ENCODE measurements at places on chromosomes 1 and 21. TPM values are rescaled to one million over a fixed set of nuclear protein-coding genes. Genes with fewer than 3 reads are reported as not detected.

Gene TNFSF4
- total RNA-seq = 0.15 TPM

- peak; percentile 84 for DNase-seq
Observed at GRCh38 chr1:1021010-1021919, 1.3 kb downstream of the AGRN start.

- no peak for DNase-seq
Observed at GRCh38 chr1:6100861-6101783, 55.4 kb downstream of the KCNAB2 start.

DNA sequence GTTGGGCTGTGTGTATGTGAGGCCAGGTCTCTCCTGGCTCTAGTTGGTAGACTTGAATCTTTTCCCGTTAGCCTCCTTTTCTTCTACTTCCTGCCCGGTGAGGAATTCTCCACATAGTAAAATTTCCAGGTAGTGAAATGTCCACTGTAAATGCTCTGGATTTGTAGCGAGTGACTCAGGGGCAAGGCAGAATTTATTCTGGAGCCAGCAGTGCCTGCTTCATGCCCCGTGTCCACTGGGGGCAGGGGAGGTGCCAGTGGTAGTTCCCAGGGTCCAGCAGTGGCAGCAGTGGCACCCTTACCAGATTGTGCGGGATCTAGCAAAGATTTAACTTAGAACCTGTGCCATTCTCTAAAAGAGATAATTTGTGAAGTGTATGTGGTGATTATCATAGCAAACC, 74.5 kb upstream of the USP24 start:
- DNase-seq = no peak

Gene LAMB3
- 8.9 TPM for total RNA-seq

Gene GBP4
- 0.02 TPM for total RNA-seq

Gene NOC2L
- total RNA-seq = 150 TPM

GRCh38 chr1:70994753-70995268, 52.8 kb downstream of the PTGER3 start:
- DNase-seq = no peak

DNA sequence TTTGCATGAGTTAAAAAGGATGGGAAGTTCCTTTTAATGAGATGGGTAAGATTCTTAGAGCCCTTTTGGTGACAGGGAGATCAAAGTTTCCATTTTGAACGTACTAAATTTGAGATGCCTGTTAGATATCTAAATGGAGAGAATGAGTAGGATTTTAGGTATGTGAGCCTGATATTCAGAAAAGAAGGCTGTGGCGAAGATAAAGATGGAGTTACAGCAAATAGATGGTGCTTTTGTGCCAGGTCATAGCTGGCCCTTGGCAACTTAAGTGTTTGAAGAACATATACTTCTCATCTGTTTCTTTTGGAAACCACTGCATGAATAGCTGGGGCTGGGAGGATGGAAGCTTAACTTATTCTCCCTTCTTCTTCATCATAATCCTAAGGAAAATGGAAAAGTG, 282.5 kb downstream of the PTBP2 start:
- no peak for DNase-seq

DNA sequence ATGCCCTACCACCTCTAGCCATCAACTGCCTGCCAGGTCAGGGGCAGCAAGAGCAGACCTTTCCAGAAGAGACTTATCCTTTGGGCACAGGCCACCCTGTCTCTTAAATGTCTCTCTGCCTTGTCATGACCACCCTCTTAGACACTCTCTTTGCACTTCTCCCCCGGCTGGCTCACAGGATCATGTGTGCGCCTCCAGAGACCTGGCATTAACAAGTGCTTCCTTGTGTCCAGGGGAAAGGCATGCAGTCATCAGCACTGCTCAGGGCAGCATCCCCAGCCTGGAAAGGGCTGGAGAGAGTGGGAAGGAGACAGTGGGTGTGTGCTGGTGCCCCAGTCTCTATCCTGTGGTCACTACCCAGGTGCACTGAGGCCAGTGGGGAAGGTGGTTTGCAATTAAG, 85.2 kb upstream of the TLR5 start:
- DNase-seq = no peak

Gene CASP9
- total RNA-seq = 34.6 TPM

DNA sequence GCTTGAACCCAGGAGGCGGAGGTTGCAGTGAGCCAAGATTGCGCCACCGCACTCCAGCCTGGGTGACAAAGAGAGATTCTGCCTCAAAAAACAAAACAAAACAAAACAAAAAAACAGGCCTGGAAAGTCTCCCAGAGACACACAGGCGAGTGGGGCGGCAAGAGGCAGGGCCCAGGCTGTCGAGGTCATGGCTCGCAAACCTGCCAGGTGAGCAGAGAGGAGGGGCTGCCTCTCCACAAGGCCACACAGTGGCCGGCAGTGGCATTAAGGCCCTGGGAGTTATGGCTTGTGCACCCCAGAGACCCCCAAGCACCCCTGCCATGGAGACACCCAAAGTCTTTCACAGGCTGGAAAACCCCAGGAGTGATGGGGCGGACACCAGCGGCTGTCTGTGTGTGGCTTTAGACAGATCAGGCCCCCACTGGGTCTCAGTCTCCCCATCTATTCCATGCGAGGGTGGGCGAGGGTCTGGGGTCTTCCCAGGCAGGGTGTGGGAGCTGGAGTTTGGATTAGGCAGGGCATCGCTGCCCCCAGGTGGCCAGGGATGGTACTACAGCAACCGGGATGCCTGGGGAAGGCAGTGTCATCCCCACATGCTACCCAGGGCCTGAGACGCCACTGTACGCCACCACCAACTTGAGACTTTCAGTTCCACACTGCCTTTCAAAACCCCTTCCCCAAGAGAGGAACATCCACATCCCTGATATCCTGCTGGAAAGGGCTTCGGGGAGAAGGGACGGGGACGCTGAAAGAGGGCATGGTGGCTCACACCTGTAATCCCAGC, 7.3 kb upstream of the CTRC start:
- peak; percentile 82 for DNase-seq

Gene SMYD2
- total RNA-seq = 37.2 TPM

DNA sequence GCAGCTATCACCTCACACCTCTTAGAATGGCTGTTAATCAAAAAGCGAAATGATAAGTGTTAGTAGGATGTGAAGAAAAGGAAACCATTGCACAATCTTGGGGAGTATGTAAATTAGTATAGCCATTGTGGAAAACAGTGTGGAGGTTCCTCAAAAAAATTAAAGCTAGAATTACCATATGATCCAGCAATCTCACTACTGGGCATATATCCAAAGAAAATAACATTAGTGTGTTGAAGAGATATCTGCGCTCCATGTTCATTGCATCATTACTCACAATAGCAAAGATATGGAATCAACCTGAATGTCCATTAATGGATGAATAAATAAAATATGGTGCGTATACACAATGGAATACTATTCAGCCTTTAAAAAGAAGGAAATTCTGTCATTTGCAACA, 68.9 kb downstream of the SNRPE start:
- DNase-seq = no peak

- peak; percentile 53 for DNase-seq
Observed at GRCh38 chr21:45887120-45887611, 94.4 kb upstream of the COL6A1 start.

Gene FLG2
- not detected for total RNA-seq

GRCh38 chr1:171254859-171255258, 6.6 kb downstream of the FMO1 start:
- no peak for DNase-seq

Gene CAMK1G
- total RNA-seq = not detected

- DNase-seq = no peak
Observed at GRCh38 chr21:14405962-14406361, 23.0 kb upstream of the HSPA13 start.

- peak; percentile 58 for DNase-seq
Observed at GRCh38 chr1:42682739-42683531, 717 bp downstream of the YBX1 start.

DNA sequence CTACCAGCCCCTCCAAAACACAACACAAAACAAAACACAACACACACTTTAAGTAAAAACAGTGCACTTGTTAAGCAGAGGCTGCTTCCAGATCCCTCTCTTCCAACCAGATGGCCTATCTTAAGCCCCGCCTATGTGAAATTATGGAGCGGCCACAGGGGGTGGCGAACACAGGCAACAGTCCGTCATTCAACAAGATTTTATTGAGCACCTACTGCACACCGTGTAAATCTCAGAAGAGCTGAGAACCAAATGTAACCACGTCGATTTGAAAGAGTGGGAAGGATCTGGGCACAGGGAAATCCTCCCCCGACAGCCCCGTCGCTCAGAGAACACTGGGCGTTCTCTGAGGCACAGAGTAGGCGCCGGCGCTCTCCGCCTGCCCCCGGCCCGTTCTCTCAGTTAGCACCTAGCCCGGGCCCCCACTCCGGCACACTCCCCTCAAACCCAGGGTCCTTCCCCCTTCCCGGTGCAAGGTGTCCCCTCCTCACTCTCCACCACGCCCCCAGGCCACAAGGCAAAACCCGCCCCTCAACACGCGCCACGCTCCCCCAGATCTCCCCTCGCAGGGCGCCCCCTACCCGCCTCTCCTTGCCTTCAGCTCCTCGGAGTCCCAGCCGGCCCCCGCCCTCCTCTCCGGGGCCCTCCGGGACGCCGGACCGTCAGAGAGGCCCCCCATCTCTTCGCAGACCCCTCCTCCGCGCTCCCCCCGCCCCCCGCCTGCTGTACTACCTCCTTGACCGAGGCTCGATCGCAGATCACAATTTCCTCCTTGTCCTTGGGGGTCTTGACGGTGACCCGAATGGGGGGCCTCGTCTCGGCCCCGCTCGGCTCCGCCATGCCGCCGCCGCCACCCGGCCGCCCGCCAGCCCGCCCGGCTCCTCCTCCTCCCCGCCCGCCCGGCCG, 483 bp downstream of the UBQLN4 start:
- DNase-seq = peak; percentile 76

DNA sequence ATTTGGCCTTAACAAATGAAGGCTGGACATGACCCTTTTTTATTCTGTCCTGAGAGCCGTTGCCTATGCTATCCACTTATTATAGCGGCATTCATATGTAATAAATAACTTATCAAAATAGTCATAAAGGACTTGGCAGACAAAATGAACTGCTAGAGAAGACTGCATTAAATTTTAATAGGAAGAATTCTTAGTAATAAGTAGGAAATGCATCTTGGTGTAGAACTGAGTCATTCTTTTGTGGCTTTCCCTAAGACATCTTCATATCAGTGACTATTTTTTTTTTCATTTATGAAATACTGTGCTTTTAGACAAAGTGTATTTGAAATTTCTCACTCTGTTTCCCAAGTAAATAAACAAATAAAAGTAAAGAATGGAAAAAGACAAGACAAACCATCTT, 45.6 kb downstream of the PBX1 start:
- no peak for DNase-seq

DNA sequence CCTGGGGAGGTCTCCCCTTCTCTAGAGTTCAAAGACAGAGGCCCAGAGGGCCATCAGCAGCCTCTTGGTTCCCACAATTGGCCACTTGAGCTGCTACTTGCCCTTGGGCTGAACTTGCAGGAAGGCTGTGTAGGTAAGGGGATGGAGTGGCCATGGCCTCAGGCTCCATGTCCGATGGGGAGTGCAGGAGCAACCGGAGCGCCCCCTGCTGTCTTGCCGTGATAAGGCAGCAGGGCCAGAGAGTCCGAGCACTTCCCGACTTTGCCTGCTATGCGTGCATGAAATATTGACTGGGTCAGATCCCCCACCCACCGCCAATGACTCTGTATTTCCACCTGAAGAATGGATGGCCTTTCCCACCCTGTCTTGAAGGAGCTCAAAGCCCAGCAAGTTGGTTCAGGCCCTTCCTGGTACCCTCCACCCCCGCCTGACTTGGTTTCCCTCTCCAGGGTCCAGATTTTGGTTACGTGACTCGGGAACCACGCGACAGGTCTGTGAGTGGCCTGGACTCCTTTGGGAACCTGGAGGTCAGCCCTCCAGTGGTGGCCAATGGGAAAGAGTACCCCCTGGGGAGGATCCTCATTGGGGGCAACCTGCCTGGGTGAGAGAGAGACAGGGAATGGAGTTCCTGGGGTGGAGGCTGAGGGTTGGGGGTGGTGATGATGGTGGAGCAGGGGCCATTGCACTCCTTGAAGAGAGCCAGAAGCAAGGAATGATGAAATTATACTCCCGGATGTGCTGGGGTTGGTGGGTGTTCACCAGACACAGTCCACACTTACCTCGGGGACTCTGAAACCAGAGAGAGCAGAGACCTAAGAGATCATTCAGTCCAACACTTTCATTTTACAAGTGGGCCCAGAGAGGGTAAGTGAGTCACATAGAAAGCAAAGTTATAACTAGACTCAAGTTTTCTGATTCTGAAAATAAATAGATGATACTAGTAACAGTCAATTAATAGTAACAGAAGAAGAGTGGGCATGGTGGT, 25.6 kb downstream of the PADI3 start:
- DNase-seq = peak; percentile 79

GRCh38 chr1:5662086-5662743, 330.0 kb downstream of the NPHP4 start:
- no peak for DNase-seq

DNA sequence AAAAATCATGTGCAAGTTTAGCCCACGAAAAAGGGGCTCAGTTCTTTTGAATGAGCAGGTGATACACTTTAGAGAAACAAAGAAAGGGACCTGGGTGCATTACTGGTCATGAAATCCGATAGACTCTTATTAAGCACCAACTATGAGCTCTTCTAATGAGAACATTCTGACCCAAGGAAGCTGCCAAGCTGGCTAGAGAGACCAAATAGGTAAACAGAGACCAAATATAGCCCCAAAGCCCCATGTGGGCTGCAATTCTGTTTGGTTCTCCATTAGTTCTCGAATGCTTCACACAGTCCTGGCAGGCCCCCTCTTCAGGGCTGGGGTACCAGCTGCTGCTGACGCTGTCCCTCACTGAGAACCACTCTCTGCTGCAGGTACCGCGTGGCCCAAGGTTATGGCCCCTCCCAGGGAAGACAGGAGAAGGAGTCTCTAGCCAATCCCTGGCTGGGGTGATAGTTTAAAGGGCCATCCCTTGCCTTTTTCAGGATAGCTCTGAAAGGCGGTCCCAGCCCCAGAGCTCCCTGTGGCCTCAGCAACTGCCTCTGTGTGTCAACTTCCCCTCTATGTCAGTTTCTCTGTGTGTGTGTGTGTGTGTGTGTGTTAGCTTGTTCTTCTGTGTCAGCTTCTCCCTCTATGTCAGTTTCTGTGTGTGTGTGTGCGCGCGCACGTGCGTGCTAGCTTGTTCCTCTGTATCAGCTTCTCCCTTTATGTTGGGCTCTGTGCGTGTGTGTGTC, 7.1 kb upstream of the UBXN10 start:
- no peak for DNase-seq

DNA sequence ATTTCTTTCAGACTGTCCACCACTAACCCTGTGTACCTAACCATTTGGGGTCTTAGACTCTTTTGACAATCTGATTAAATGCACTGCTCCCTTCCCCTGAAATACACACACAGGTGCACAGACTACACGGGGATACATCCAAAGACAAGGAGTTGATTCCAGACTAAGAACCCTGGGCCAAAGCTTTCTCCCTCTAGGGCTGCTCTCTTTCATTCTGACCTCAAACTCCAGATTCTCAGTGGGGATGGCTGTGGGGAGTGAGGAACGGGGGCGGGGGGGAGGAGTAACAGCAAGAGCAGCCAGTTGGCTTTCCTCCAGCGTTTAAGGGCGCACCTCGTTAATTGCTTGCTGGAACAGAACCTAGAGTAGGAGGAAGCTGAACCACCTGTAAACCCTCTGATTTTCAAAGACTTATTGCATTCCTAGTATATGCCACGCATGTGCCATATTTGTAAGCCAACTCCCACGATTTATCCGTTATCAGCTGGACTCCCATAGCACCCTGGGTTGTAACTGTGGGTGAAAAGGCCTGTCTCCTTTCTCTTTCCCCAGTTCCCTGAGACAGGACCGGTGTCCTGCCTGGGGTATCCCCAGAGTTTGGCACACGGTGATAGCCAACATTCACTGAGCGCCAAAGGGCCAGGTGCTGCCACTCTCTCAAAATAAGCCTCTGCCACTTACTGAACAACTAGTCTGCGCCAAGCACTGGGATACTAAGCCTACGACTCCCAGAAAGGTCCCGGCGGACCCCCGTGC, 920 bp downstream of the MTHFR start:
- peak; percentile 54 for DNase-seq

Gene ATAD3C
- 0.20 TPM for total RNA-seq

GRCh38 chr1:61842863-61843514, 100.7 kb downstream of the PATJ start:
- DNase-seq = peak; percentile 23
